Activated T-helper 1 cell treated with anti-CD3 and anti-CD28 coated beads, Interleukin-2, amount 50 U/mL, for 16 hours (primary cell): ENCODE measurements at places on chromosomes 5 and 9.

GRCh38 chr5:14301186-14301585 lies 158.0 kb downstream of the TRIO start:
- no peak for DNase-seq

DNA sequence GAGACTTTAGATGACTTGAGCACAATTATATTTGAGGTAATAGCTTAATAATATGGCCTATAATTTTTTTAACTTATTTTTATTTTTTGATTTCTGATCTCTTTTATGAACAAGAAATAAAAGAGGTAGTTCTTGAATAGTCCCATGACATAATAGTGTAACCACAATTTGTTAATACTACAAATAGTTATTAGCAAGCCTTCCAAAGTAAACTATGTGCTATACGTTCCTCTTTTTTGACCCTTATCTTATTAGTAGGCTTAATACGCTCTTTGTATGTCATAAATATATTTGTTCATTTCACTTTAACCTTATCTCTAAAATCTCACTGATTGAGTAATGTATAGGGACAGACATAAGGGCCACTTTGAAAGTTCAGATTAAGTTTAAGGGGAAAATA lies 78.7 kb upstream of the NR4A3 start:
- no peak for DNase-seq

DNA sequence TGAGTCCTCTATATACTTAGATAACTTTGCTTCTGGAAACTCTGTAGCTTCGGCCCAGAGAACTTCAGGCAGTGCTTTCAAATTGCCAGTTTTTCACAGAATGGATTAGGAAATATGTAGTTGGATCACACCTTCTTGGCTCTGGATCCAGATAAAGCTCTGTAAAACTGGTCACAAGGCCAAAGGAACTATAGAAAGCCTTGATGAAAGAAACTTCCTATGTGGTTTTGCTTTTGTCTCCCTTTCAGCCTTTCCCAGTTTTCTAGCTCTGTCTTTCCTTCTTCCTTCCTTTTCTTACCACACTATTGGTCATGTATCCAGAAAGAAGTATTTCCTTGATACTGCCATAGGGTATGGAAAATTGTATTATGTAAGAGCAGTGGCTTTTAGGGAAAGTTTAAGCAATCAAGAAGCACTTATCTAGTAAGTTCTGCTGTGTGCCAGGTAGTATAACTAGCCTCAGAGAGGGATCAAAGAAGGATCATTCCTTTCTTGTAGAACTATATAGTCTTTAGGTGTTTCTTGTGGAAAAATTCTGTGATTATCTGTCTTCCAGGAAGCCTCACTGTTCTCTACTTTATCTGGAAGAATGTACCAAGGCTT lies 6.3 kb downstream of the GPR21 start:
- no peak for DNase-seq

GRCh38 chr5:142901476-142902185 lies 131.5 kb downstream of the ARHGAP26 start:
- no peak for DNase-seq

- DNase-seq, result no peak
These were observed 36.8 kb upstream of the COL5A1 start for GRCh38 chr9:134604834-134605233.

DNA sequence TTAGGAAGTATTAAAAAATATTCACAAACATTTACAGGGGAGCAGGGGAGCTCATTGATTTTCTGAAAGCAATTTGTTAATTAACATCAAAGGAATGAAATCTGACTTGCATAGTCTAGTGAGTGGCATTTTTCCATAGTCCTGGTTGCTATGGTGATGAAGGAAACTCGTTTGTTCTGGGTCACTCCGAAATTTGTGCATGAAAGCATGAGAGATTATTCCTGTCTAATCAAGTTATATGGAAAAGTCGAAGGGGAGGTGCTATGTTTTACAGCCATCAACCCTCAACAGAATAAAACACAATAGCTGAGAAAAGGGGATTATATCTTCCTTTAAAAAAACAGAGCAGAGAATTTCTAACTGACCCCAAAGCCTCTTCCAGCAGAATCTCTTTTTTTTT lies 1495.7 kb upstream of the WWC1 start:
- DNase-seq, result no peak

DNA sequence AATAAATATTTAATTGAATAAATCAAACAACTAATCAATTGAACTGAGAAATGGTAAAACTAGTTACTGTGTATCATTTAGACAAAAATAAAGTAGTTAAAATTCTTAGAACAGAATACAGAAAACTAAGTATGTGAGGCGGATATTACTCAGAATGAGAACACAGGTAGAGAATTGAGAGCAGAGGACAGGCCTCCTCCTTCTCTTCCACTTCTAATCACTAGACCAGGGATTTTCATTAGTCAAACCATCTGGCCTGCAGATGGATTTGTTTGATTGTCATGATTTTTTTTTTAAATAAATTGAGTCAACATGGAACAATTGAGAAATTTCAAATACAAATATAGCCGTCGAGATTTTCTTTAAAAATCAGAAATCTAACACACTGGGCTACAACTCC lies 198.6 kb upstream of the HMHB1 start:
- DNase-seq, result no peak

DNA sequence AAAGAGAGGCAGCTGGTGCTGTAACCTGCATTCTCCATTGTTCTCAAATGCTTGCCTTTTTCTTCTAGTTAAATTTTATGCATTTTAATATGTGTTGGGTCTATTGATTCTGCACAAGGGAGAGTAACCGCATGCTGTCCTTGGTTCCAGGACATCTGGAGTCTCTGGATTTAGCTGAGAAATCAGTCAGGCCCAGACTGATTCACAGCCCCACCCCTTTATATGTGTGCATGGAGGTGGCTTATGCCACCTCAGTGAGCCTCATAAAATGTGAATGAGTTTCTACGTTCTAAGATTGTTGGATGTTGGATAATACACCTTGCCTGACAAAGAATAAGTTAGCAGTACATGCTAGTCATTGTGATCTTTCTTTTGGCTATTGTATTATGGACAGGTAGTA lies 110.1 kb upstream of the PANK3 start:
- DNase-seq, result no peak

DNA sequence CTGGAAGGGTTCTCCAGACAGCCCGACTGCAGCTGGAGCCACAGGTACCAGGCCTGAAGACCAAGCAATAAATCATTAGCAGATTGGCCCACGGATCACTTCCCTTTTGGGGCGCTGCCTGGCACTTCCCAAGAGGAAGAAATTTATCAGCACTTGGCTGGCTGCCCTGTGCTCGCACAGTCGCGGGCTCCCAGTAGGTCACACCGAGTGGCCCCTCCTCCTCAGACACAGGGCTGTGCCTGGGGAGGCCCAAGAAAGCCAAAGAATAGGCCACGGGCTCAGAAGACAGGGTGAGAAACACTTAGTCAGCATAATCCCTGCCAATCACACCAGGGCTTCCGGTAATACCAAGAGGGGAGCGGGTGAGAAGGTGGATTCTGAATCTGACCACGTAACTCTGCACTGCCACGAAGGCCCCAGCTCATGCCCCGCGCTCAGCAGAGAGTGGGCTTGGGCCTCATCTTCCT lies 115.7 kb upstream of the MSX2 start:
- DNase-seq, result no peak

- no peak for DNase-seq
These were observed 26.9 kb downstream of the FNIP1 start for GRCh38 chr5:131769961-131770360.

DNA sequence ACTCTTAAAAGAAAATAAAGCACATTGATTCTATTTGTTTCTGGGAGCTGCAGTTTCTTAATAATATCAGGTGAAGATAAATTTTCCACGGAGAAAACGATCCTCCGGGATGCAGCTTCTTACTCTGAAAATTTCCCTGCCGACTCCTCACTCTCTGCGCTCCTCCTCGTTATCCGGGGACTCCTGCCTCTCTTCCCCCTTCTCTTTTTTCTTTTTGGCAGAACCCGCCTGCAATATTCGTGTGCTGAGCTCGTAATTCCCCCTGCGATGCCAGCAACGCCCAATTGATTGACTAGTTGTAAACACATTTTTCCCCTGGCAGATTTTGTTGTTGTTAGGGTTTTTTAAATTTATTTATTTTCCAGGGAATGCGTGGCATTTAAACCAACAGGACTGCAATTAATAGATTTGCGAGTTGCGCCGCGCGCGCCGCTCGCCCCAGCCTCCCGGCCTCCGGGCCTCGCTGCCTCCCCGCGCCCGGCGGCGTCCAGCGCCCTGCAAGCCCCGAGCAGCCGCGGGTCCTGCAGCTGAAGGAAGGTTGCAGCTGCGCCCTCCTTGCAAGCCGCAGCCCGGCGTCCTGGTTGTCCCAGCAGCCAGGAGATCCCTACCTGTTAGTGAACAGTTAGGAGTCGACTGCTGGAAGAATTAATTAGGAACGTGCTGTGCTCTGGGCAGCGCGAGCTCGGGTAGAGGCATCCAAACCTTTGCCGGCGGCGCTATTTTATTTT lies 2.2 kb downstream of the NTNG2 start:
- no peak for DNase-seq

GRCh38 chr9:134384811-134385479 lies 58.7 kb downstream of the RXRA start:
- DNase-seq, result no peak

DNA sequence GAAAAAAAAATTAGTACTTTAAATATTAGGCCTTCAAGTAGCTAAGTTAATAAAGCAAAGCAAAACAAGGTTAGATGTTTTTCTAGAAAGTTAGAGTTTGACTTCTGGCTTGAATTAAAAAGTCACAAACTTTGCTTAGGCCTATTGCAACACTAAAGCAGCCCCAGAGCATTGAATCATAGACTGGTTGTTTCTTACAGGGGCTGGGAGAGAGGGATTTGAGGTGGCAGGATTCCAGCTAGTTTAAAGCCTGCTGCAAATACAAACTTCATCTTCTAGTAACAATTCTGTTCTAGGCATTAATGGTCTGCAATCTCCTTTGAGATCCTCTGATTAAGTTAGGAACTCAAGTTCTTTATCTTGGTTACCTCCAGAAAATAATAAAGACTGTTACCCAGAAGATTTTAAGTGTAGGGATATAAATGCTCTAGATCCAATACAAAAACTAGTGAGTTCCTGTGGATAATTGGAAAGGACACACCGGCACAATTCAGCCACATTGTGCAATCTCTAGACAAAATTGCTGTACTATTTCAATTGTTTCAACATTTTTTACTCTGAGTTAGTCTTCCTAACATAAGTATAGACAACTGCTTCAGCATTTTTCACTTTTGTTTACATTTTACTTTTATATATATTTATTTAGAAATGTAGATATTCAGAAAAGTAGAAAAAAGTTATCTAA lies 12.6 kb downstream of the OR13C5 start:
- DNase-seq, result no peak

- no peak for DNase-seq
These were observed 65.2 kb downstream of the ZNF366 start for GRCh38 chr5:72441862-72442540.

DNA sequence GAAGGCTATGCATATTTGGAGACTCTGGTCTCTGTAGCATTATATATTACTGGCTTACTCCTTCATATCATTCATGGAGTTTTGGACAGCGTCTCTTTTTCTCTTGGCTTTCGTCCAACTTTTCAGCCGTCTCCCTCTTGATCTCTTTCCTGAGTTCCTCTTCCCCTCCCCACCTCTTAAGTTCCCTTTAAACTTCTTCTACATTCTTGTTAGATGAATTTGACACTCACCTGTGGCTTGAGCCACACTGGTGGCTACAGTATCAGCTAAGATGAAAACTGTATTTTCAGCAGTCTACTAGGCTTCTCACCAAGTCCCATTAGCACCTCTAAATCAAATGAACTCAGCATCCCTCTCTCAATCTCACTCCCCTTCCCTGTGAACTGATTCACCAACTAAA lies 128.1 kb downstream of the STARD4 start:
- no peak for DNase-seq
